HEK293T (cell line): ENCODE measurements at places on chromosomes 12 and 14.

DNA sequence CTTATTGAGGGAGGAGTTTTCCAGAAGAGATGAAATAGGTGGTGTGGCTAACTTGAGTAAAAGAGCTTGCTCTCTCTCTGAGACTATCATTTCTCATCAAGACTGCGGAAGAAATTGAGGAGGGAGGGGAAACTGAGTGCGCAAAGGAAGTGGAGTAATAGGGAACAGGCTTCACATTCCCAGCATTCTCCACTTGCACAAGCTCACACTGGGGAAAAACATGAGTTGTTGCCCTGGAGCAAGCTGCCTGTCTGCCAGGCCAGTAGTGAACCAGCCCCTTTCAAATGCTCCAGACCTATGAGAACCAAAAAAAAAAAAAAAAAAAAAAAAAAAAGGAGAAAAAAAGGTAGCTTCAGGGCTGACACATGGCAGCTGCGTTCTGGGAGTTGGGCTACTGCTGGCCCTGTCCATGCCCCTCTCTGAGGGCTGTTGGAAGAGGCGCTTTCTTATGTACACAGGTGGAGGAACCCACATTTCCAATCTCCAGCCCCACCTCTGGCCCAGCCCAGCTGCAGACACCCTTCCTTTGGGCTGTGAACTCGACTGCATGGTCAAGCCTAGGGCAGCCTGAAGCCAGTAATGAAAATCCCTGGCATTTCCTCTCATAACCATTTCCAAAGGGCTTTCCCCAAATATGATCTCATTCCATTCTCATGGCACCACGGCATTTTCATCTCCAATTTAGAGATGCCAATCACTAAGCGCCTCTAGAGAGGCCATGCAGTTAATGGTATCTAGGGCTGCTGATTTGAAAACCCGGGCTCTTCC, 32.5 kb upstream of the EMP1 start:
- no peak for DNase-seq

- DNase-seq = no peak
Observed at GRCh38 chr14:54200726-54201125, 196.1 kb upstream of the CDKN3 start.

DNA sequence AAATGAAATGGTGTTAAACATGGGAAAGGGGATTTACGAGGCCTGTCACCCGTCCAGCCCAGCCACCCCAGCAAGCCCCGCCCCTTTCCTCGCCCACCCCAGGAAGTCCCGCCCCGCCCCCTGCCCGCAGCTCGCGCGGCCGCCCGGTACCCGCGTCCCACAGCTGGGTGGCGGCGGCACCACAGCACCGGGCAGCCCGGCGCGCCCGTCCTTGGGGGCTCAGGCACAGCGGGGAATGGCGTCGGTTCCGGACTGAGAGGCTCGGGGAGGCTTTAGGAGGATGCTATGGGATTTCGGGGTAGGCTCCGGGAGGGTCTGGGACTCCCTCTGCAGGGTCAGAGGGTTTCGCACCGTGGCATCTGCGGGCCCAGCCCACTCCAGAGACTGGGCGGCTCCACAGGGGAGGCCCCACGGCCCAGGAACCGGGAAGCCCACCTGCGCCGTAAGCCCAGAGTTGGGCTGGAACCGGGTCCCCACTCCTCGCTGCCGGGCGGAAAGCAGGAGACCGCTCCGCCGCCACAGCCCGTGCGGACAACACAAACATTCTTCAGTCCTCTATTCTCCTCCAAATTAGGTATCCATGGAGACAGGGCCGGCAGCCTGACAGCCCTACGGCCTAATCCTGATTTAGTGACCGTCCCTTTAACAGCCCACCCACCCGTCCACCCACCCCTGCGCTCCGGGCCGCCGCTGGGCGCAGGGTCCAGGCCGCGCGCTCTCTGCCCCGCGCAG, 1.4 kb downstream of the FIGNL2 start:
- peak; percentile 77 for DNase-seq

DNA sequence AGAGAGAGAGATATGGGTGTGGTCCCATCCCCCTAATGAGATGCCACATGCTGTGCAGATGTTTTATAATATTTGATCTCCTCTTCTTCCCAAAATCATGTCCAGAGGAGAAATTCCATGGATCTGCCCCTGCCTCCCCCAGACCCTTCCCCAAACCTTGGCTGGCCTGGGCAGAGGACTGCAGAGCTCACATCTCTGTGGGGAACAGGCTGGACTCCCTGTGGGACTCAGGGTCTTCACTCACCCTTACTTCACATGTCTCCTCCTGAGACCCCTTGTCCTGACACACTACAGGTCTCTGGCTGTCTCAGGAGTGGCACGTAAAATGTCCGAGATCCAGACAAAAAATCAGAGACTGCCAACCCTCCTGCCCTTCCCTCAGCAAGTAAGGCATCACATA, 76.0 kb upstream of the CAPRIN2 start:
- DNase-seq = no peak

GRCh38 chr14:96486705-96487104, 15.5 kb upstream of the PAPOLA start:
- no peak for DNase-seq

GRCh38 chr12:65329721-65330120, 51.2 kb downstream of the MSRB3 start:
- DNase-seq = no peak

GRCh38 chr12:10967409-10967808, 19.3 kb downstream of the TAS2R50 start:
- DNase-seq = no peak

DNA sequence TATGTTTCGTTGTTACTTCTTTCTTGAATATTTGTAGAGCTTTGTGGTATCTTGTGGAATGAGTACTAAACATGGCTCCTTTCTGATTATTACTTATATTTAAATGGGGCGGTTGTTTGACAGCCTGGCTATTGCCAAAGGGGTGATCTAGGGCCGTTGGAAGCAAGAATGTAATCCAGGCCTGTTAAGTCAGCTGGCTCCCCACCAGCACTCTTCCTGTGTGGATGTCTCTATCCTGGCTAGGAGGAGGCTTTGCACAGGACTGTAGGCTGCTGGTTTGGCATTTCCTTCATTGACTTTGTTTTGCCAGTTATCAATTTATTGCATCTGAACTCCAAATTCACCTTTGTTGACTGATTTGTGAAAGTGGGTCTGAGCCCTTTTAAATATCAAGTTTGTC, 5.6 kb downstream of the FAM234B start:
- no peak for DNase-seq

- DNase-seq = no peak
Observed at GRCh38 chr14:61623927-61624326, 71.4 kb upstream of the HIF1A start.

DNA sequence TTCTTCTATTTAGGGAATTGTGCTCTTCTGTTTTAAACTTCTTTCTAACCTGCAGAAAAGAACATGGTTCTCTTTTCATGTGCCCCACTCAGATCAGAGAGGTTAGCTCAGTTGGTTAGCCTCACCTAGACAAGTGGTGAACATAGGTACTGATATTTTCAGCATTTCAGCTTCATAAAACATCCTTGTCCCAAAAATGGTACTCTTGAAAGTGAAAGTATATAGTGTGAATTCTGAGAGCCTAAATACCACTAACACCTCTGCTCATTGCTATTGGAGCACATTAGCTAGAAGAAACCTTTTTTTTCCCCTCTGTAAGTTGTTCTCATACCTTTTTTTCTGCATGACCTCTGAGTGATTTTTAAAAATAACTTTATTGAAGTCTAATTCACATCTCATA, 17.6 kb downstream of the UBE3B start:
- no peak for DNase-seq

DNA sequence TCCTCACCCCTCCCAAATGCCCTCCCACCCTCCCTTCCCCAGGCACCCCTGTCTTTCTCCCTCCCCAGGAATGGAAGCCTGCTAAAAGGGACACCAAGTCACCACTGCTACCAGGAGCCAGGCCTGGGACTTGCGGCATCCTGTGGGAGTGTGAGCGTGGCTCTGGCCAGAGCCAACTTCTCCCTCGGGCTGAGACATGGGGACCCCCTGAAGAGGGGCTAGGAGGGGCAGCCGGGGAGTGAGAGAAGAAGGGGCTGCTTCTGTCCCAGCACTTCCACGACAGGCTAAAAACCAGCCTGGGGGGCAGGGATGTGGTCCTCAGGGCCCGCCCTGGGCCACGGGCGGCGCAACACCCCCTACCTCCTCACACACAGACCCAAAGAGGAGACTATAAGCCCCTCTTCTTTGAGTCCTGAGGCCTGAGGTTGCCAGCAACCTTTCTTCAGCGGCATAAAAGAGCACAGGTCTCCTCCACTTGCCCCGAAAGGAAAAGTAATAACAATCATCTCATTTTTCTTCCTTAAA, 278.9 kb downstream of the DPF3 start:
- no peak for DNase-seq

- DNase-seq = no peak
Observed at GRCh38 chr12:11810206-11810545, 160.7 kb downstream of the ETV6 start.

DNA sequence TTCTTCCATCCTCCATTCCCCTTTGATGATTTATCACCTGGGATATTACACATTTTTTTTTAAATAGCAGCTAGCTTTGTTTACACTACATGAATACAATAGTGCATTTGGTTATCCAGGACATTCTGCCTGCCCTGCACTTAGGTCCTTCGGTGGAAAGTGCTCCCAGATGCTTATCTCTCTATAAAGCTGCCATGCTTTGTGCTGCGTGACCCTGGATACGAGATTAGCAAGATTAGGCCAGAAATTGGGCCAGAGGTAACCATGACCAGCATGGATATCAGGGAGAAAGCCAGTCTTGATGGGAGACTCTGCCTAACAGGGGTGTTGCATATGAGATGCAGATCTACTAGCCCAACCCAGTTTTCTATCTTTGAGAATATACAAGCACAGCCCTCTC, 12.1 kb upstream of the KRT83 start:
- no peak for DNase-seq

DNA sequence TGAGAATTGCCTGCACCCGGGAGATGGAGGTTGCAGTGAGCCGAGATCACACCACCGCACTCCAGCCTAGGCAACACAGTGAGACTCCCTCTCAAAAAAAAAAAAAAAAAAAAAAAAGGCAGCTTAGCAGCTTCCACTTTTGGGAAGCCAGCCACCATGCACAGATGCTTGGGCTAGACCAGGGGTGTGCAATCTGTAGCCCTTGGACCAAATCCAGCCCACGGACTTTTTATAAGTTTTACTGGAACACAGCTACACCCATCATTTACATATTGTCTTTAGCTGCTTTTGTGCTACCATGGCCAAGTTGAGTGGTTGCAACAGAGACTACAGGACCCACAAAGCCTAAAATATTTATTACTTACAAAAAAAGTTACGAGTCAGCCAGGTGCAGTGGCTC, 6.7 kb downstream of the CIT start:
- DNase-seq = no peak

GRCh38 chr12:5817246-5817645, 127.8 kb downstream of the ANO2 start:
- no peak for DNase-seq

DNA sequence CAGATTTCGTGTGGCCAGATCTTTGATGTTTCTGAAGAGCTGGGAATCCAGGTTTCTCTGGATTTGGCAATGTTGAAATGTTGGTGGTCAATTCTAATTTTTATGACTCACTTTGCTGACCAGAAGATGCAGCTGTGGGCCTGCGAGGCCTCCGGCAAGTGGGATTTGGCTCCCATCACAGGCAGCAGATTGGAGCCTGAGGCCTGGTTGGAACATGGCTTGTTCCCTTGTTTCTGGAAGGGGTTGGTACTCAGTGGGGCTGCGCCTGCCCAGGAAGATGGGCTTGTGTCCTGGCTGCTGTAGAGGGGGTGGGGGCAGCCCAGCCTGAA, 23.1 kb downstream of the FBRSL1 start:
- DNase-seq = no peak

DNA sequence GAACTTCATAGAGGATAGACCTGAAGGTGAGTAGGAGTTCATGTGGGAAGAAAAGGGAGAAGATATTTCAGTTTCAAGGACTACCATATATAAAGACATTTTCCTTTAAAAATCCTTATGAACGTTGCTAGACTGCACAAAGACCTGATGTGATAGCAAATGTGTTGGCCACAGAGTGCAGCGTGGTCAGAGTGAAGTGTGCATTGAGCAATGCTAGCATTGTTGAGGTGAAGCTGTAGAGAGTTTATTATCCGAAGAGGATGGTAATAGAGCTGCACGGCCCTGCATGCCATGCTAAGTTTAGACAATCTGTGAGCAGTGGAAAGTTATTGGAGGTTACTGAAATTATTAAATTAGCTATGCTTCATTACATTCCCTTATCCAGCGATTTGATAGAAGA, 413.0 kb downstream of the CCDC91 start:
- no peak for DNase-seq

DNA sequence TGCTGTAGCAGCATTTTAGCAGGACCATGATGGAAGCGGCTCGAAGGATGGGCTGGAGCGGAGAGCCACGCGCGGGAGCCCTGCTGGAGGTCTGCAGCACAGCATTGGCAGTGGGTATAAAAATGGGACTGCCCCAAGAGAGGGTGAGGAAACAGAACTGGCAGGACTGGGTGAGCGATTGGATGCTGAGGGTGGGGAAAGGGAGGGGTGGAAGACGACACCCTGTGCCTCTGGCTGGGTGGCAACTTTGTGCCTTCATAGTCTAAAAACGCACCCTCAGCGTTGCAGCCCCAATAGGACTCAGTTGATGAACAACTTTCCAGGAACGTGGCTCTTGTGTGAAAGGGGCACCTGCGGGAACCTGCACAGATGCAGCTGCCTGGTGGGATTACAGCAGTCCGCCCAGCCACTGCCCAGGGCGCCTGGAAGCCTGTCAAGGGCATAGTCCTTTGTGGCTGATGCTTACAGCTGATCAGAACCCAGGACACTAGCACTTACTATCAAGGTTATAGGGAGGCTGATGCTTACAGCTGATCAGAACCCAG, 73.0 kb downstream of the NINJ2 start:
- no peak for DNase-seq

GRCh38 chr12:130081117-130081805, 81.0 kb upstream of the FZD10 start:
- DNase-seq = no peak

GRCh38 chr12:20868277-20868676, 57.8 kb downstream of the SLCO1B3 start:
- DNase-seq = no peak

DNA sequence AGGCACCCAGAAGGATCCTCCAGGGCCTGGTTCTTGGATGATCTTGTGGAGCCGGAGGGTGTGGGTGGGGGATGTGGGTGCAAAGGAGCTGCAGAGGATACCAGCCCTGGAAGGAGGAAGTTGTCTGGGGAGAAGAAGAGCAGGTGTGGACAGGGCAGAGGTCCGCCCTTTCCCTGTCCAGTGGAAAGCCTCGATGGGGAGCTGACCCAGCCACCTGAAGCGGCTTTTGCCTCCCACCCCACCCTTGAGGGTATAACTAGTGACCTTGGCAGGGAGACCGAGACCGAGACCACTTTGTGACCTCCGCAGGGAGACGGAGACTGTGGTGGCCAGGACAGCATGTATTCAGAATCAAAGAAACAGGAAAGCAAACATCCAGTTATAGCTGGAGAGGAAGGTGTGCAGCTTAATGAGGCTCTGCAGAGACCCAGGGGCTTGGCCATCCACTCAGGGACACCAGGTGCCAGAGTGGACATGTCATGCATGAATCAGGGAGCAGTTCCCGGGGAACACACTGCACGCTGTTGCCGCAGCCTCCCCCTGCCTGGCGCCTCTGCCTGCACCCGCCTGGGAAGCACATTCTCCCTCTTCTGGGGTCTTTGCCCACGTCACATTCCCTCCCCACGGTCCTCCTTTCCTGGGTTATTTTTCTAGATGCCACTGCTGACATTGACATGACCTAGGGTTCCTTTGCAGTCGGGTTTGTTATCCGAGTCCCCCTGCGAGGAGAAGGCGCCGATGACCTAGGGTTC, 87.7 kb downstream of the ADGRD1 start:
- DNase-seq = no peak

GRCh38 chr12:38998887-38999482, 93.6 kb upstream of the CPNE8 start:
- peak; percentile 13 for DNase-seq

- DNase-seq = no peak
Observed at GRCh38 chr12:9133216-9133916, 17.6 kb upstream of the A2M start.
